ENCODE measurements at places on chromosomes 11 and 22.

DNA sequence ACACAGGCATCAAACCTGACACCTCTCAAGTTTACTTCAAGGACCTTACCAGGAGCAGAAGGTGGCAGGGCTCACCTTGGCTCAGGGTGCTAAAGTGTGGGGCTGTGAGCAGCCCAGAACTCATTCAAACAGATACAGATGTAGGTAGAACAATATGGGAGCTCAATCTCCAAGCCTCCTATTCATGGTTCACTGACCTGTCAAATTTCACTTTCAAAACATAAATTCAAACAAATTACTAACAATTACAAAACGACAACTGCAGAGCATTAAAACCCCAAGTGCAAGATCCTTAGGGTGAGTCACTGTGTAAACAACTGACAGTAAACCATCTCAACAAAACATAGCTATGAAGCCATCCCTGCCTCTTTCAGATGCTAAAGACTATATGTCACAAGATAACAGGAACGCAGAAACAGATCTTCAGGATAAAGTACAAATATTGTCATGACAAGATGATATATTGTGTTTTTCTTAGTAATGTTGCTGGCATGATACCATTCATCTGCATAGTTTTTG lies 303.5 kb upstream of the ANO3 start:
- peak; percentile 65 for DNase-seq

- no peak for DNase-seq
These were observed 60.6 kb upstream of the PPP6R3 start for GRCh38 chr11:68399916-68400315.

- peak; percentile 73 for DNase-seq
These were observed 1.7 kb downstream of the PHF21A start for GRCh38 chr11:46119352-46120216.

- peak; percentile 55 for DNase-seq
These were observed 89.0 kb downstream of the RELT start for GRCh38 chr11:73465023-73465675.

- peak; percentile 98 for DNase-seq
These were observed 30.3 kb downstream of the TRIM66 start for GRCh38 chr11:8652140-8652539.

GRCh38 chr11:125593114-125593820 lies 615 bp downstream of the STT3A start:
- DNase-seq: peak; percentile 52

- no peak for DNase-seq
These were observed 71.6 kb downstream of the SBF2 start for GRCh38 chr11:10222399-10222798.

DNA sequence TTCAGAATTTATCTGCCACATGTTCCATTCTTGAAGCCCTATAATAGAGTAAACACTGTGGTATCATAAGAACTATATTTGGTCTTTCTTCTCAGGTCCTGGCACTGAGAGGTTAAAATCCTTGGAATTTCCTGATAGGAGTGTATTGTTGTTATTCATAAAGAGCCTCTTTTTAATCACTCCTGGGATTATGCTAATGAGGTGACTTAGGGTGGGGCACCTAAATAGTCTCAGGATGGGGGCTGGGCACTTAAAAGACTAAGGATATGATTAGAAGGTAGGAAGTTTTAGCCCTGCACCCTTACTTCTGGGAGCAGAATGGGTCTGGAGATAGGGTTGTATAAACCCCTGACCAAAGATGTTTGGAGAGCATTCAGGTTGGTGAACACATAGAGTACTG lies 755.2 kb upstream of the TENM4 start:
- no peak for DNase-seq

GRCh38 chr11:101583251-101584128 lies at the start of gene TRPC6:
TSS of gene TRPC6 (minus strand) at chr11:101584007. CDS start at chr11:101583503, 504 bp downstream.
- no peak for DNase-seq

DNA sequence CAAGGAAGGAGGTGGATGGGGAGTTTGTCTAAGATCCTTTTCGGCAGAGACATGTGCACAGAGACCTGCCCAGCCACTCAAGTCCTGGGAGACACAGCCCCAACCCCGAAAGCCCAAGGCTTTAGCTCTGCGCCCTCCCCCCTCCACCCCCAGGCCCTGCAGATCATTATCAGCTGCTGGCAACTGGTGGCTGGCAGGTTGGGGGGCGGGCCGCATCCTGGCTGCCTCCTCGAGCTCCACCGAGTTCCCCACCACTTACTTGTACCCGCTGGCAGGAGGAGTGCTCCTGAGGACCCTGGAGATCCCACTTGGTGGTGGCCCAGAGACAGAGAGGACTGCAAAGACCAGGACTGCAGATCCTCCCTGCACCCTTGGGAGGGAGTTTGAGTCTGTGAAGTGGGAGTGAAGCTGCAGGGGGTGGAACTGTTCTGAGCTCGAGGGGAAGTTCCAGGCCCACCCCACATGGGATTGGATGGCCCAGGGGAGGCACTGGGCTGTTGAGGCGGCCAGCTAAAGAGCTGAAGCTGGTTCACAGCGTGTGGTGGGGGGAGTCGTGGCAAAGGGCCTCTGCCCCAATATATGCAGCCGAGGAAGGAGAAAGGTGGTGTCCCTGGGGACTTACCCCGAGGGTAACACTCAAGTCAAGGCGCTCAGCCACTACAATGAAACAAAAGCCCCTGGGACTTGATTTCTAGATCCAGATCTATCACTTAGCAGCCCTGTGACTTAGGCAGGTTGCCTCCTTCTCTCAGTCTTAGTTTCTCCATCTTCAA lies 19.9 kb upstream of the CCDC86 start:
- DNase-seq: no peak

DNA sequence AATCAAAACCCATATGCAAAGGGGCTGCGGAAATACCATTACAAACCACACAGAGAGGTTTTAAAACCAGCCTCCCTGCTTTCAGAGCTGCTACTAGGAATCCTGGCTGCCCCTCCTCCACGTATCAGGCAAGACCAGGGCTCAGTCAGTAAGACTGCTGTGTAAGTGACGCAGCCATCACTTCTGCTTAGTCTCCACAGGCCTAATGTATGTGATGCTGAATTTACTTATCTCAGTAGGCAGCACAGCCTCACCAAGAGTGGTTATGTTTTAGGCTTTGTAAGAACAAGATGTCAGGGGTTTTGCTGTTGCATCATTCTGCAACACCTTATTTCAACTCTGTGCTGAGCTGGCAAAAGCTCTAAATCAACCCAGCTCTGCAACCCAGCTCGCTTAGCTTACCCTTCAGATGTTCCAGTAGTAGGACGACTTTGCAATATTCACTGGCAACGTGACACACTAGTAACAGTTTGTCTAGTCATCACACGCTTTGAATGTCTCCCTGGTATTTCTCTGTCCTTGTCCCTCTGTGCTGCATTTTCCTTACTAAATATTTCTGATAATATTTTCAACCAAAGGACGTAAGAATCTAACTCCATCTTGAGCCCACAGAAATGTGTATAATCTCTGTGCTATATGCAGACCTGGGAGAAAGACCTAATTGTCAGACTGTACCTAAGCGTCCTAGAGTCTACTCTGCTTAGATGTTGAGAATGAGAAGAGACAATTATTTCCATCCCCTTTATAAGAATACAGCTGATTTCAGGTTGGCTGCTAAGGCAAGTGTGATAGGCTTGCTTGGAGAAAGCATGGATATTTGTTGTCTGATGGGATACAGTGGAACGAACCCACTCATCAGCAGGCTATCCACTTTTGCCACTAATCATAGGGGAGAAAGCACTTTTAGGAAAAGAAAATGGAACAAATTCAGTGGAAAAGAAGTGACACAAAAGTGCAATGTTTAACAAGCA lies 72.2 kb downstream of the LARGE2 start:
- DNase-seq: peak; percentile 89

DNA sequence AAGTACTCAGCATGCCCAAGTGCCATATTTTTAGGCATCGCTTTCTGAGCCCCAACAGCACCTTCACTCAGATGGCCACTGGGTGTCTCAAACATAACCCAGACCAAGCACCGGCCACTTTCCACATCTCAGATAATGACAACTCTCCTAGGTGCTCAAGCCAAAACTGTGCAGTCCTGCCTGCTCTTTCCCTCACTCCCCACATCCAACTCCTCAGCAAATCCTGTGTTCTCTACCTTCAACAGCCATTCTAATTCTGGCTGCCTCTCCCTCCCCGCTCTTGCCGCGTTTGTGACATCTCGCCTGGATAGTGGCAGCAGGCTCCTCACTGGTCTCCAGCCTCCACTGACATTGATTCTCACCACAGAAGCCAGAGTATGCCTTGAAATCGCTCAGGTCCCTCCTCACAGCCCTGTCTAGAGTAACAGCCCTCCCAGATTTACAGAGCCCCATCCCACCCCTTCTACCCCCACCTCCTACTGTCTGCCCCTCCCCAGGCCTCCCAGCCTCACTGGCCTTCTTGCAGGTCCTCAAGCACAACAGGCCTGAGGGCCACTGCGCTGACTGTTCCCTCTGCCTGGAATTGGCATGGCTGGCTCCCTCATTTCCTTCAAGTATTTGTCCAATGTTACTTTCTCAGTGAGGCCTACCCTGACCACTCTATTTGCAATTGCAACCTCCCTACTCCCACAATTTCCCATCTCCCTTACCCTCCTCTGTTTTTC lies 1.3 kb upstream of the PHETA2 start:
- no peak for DNase-seq

GRCh38 chr11:66272596-66272995 lies 4.2 kb downstream of the RAB1B start:
- no peak for DNase-seq

GRCh38 chr11:79174045-79175008 lies 266.5 kb downstream of the TENM4 start:
- peak; percentile 28 for DNase-seq

Measured in fibroblast of skin of abdomen (primary cell).